ENCODE measurements at places on chromosomes 4 and X. TPM values are rescaled to one million over a fixed set of nuclear protein-coding genes. Genes with fewer than 3 reads are reported as not detected.
A peak's percentile ranks its signal among the peaks of the same experiment; 100 is the strongest.

DNA sequence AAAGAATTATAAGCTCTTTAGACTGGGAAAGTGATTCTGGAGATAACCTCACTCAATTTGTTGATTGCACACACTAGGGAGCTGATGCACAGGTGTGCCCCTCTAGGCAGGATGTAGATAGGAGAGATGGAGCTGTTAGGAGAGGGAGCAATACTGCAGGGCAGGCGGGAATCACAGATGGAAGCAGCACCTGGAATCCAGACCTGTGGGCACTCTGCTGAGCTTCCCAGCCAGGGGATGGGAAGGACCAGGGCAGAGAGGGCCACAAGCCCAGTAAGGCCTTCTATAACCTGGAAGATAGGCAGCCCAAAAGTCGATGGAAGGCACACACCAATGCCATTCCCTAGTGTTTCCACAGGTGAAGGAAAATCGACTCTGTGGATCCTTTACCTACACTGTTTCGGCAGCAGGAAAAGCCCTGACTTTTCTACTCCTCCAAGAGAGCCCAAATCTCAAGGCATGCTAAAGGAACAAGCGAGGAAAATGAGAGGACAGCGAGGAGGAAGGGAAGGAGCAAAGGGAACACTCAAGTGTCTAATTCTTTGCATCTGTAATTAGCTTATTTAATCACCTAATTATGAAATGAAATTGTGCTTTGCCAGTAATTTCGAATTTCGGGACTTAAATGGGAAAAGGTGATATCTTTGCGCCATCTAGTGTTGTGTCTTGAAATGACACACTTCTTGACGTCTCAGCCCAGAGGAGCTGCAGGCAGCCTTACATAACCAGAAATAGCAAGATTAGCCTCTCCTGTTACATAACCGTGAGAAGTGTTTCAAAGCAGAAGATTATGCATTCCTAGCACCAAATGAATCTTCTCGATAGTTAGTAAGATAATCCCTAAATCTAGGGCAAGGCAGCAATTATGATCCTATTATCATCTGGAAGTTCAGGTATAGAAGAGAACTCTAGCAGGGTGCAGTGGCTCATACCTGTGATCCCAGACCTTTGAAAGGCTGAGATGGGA is 31.0 kb upstream of the TLR3 start:
- peak; percentile 89 for DNase-seq

- DNase-seq: peak; percentile 34
Observed at GRCh38 chr4:76449833-76450232, 14.8 kb downstream of the SHROOM3 start.

GRCh38 chrX:70092247-70092646 is 30.0 kb downstream of the OTUD6A start:
- DNase-seq: no peak

DNA sequence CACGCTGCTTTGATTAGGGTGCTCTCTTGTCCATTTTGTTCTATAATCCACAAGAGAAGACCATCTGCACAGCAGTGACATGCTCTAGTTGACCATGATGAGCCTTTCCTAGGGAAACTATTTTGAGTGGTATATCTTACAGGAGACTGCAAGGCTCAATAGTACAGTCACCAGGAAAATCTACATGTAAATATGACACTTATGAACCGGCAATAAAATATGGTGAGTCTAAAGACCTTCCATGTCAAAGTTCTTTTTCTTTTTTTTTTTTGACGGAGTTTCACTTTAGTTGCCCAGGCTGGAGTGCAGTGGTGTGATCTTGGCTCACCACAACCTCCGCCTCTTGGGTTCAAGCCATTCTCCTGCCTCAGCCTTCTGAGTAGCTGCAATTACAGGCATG is 103.7 kb downstream of the MGST2 start:
- no peak for DNase-seq

DNA sequence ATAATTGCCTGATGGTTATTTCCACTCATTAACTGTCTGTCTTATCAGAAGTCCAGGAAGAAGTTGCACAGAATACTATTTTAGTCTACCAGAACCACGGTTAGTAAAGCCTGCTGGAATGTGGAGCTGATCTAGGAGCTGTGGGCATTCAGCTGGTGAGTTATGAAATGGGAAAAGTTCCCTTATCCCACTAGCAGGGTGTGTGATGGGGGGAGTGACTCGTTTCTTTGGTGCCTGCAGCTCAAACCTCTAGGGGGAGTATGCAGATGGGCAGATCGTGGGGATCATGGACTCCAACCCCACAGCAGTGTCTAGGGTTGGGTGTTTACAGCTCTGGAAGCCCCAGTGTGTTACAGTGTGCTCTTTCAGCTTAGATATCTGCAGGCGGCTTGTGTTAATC is 305.7 kb upstream of the BOD1L1 start:
- no peak for DNase-seq

- no peak for DNase-seq
Observed at GRCh38 chr4:179130122-179130714, 1688.0 kb upstream of the AGA start.

DNA sequence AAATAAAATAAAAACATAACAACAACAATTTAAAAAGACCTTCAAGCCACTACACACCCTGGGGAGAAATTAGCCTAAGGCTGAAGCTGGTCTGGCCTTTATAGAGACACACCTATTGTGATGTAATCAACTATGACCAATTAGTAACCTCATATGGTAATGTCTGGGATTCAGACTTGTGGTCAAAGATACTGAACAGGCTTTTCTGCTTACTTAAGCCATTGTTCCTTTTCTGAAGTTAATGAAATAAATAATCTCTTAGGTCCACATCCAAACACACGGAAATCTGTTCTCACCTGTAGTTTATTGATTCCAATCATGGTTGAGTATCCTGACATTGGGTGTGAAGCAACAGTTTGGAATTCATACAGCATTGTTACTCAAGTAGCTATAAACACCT is 152.5 kb downstream of the PLS3 start:
- peak; percentile 41 for DNase-seq

Gene HTN1
- not detected for total RNA-seq

GRCh38 chr4:41670530-41670929 is 78.0 kb downstream of the PHOX2B start:
- DNase-seq: no peak

Gene NAAA
- 25.6 TPM for total RNA-seq

Gene RTL5
- total RNA-seq: 2.2 TPM

- no peak for DNase-seq
Observed at GRCh38 chr4:56142088-56142487, 193.3 kb downstream of the CEP135 start.

Gene NLGN3
- 0.36 TPM for total RNA-seq

DNA sequence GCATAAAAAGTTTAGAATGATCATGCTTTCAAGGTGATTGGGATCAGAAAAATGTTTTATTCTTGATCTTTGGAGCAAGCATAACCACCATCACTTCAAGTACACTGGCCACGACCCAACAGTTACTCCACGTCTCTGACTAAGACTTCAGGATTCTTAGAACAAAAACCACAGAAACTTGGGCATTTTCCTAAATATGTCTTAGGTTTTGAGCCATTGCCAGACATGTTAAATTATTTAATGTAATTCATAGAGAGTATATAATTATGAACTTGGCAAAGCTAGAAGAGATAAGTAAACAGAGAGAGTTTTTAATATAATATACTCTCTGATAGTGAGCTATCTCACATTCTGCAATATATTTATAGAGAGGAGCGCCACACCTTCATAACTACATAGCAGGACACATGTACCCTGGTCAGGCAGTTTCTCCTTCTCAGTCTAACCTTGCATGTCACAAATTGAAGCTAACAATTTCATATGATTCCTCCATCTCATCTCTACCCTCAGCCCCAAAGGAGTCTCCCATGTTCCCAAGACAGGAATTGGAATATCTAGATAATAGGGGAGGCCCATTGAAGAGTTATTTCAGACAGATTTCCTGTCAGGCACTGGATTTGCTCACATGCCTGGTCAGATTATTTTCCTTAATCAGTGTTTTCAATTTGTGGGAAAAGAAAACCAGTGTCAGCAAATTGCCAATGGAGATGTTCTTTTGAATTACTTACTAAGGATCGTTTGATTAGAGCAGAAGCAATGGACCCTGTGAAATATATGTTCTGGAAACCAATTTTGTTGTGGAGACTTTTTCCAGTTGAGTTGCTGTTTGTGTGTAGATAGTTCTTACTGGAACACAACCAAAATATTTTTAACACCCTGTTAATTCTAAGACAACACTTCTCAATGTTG is 61.7 kb upstream of the GUCY1A1 start:
- peak; percentile 59 for DNase-seq

GRCh38 chrX:10011261-10011931 is 44.2 kb downstream of the CLDN34 start:
- no peak for DNase-seq

Gene SH3D19
- 86.0 TPM for total RNA-seq

DNA sequence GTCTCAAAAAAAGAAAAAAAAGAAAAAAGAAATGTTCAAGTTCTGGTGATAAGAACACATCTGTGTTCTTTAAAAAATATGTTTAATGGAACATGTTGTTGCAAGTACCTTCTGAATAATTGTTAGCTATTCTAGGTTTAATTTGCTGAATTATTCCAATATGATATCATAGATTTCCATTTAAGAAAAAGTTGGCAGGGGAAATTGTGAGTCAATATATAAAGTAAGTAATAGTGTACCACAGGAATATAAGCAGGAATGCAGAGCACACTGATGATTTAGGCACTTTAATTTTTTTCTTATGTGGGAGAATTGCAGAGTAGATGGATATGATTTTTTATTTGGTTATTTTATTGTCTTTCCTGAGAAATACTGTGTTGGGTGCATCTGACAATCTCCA is 190.7 kb downstream of the RPA4 start:
- no peak for DNase-seq

Gene PRR32
- total RNA-seq: not detected

DNA sequence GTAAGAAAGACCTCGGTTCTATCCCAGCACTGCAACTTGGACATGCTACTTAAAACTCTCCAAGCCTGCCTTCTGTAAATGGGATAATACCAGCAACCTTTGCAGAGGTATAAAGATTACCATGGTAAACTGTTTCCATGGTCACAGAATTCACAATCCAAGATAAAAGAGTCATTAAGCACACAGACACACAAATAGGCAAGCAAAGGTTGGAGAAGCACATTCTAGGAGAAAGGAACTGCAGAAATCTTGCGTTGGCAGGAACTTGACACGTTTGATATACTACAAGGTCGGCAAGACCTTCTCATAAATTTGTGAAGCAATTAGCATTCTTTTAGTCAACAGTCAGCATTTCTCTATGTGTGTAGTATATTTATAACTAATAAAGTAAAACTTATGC is 12.3 kb upstream of the CHRNA9 start:
- DNase-seq: peak; percentile 30

- DNase-seq: no peak
Observed at GRCh38 chr4:59848457-59848856, 1351.7 kb upstream of the ADGRL3 start.

- no peak for DNase-seq
Observed at GRCh38 chr4:45094684-45095083, 368.3 kb upstream of the GNPDA2 start.

- DNase-seq: no peak
Observed at GRCh38 chr4:13866881-13867280, 239.4 kb upstream of the BOD1L1 start.

DNA sequence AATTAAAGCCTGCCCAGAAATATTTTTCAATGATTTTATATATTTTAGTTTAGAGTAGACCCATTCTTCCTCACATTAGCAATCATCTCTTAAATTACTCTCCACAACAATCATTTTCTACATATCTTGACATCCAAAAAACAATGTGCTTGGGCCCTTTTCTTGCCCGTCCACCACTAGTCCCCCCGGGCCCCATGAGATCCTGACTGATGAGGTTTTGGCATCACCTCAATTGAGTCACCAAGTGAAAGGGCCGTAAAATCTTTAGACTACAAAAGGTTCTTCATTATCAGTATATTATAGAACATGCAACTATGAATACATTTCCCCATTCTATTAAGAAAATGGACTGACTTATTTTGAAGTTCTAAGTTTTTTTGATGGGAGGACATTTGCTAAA is 4.0 kb upstream of the CDKL2 start:
- no peak for DNase-seq

DNA sequence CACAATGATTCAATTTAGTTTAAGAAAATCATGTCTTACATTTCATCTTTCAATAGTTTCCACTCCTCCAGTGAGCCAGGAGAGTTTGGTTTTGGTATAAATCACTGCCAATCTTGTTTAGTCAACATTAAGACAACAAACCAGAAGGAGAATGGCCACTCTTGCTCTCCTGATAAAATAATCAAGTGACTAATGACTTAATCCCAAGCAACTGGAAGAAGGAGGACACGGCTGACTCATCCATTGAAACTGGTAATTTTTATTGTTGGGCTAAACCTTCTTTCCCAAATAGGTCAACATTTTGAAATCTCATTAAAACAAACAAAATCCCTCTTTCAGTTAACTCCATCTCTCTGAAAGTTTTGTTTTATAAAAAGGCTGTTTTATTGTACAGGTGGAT is 230.2 kb downstream of the CLCN4 start:
- no peak for DNase-seq

GRCh38 chr4:152448854-152449253 is 87.0 kb downstream of the FBXW7 start:
- DNase-seq: no peak

DNA sequence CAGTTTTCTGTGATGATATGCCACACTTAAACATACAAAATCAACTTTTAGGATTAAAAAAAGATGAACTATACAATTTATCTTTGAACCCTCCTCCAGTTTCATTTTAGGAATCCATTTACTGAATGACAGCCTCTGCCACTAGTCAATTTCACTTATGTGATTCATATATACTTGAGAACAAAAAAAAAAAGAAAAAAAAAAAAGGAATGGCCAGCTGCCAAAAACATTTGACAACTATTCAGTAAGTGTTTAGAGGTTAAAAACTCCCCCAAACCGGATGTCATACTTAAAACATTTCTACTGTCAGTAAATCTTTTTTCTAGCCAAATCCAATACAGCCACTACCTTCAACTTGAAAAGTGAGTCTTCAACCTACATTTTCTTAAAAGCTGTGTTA is 266.7 kb upstream of the MAGEB2 start:
- DNase-seq: no peak

- no peak for DNase-seq
Observed at GRCh38 chrX:153793291-153793690, 884 bp downstream of the IDH3G start.

DNA sequence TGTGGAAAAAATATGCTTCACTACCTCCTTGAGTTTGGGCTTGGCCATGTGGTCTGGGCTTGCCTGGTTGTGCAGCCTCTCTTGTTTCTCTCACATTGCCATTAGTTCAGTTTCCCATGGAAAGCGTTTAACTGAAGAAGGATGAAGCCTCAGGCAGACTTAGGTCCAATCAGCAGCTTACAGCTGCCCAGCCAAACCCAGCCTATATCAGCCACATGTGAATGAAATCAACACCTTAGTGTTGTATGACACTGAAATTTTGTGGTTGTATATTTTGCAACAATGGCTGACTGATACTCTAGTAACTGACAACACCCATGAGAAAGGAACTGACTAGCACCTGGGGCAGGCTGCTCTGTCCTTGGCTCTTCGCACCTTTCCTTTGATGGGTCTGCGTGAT is 81.2 kb downstream of the KLF8 start:
- DNase-seq: no peak

Gene TRIM60
- not detected for total RNA-seq

DNA sequence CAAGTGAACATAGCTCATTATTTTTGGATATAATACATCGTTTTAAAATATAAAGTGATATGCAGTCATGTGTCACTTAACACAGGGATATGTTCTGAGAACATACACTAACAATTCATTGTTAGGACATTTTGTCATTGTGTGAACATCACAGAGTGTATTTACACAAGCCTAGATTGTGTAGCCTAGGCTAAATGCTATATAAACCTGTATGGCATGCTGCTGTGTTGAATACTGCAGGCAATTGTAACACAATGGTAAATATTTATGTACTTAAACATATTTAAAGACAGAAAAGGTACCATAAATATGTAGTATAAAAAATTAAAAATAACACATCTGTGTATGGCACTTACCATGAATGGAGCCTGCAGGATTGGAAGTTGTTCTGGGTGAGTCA is 44.9 kb upstream of the GPRIN3 start:
- DNase-seq: no peak
